Stimulated activated CD8-positive, alpha-beta memory T cell treated with anti-CD3 and anti-CD28 coated beads, Interleukin-4, amount 100 ng/mL, for 1 hour (primary cell): ENCODE measurements at places on chromosomes 7 and 10.

GRCh38 chr7:151122796-151123157 lies 36.5 kb downstream of the AGAP3 start:
- DNase-seq, result no peak

- no peak for DNase-seq
These were observed 64.8 kb upstream of the SEC61G start for GRCh38 chr7:54823776-54824175.

DNA sequence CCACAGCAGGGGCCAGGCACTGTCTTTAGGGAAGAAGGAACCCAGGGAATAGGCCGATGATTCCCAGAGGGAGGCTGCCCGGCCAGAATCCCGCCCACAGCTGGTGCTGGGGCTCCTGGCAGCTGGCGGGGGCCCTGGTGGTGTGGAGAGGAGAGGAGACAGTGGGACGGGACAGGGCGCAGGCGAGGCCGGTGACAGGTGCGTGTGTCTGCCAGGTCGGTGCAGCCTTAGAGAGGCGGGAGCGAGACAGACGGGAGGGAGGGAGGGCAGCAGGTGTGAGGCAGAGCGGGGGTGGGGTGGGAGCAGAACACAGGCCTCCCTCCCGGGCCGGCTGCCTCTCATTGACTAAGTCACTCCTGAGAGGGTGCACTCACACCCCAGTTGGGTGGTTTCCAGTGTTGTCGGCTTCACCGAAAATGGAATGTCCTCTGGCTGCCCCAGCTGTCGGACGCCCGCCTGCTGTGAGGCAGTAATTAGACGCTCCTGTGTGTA lies 55.2 kb downstream of the ELFN1 start:
- DNase-seq, result no peak

- no peak for DNase-seq
These were observed 48.4 kb downstream of the MPP7 start for GRCh38 chr10:28254290-28254985.

GRCh38 chr7:48048113-48048512 lies 12.8 kb downstream of the C7orf57 start:
- no peak for DNase-seq

DNA sequence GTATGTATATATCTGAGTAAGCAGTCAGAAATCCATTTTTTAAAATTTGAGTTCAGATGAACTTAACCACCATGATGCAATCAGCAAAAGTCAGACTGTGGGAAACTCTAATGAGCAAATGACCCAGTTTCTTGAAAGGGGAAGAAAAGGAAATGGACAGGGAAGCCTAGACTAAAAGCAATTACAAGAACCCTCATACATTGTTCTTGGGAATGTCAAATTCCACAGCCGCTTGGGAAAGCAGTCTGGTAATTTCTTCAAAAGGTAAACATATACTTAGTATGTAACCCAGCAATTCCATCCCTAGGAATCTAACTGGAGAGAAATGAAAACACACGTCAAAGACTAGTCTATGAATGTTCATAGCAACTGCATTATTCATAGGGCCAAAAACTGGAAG lies 16.4 kb upstream of the FOXK1 start:
- no peak for DNase-seq

GRCh38 chr7:68180761-68181160 lies 1184.1 kb downstream of the TYW1 start:
- DNase-seq, result no peak

DNA sequence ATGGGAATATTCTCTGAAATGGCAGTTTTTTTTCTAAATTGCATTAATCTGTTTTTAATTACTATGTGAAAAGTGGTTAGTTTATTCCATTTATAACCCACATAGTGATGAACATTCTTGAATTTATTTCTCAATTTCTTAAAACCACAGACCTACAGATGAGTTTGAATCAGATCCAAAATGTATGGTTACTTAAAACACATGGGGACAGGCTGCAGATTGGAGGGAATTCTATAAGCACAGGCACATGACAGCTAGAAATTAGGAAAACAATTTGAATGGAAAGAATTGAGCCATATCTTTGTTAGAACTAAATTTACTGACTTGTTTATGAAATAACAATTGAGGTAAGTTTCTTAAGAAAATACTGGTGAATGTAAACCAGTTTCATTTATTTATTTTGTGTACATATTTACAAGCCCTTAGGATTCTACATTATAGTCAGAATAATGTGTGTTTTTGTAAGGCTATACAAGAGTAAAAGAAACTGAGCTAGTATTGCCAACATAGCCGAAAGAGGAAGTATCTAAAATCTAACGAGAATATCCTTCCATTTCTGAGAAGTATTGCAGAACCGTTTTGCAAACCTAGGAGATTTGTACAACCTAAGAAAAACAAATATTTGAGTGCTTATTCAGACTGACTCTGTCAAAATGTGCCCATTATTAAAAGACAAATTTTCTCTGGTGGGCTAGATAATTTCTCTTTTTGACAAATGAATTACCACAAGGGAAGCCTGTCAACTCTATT lies 434.3 kb upstream of the SEMA3D start:
- DNase-seq, result no peak

DNA sequence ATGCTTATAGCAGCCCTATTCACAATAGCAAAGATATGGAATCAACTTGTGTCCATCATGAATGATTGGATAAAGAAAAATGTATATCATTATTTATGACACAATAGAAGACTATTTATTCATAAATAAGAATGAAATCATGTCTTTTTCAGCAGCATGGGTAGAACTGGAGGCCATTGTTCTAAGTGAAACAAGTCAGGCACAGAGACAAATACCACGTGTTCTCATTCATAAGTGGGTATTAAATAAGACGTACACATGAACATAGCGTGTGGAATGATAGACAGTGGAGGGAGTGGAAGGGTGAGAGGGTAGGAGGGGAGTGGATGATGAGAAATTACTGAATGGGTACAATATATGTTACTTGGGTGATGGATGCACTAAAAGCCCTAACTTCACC lies 762.4 kb downstream of the REEP3 start:
- DNase-seq, result no peak

- no peak for DNase-seq
These were observed 101.9 kb downstream of the COL28A1 start for GRCh38 chr7:7433811-7434210.

- DNase-seq, result no peak
These were observed 1111.8 kb downstream of the GRM8 start for GRCh38 chr7:126140858-126141466.

GRCh38 chr7:39623732-39624441 lies 515 bp downstream of the RALA start:
- no peak for DNase-seq

- DNase-seq, result no peak
These were observed 325.6 kb downstream of the HPSE2 start for GRCh38 chr10:98910048-98910447.

DNA sequence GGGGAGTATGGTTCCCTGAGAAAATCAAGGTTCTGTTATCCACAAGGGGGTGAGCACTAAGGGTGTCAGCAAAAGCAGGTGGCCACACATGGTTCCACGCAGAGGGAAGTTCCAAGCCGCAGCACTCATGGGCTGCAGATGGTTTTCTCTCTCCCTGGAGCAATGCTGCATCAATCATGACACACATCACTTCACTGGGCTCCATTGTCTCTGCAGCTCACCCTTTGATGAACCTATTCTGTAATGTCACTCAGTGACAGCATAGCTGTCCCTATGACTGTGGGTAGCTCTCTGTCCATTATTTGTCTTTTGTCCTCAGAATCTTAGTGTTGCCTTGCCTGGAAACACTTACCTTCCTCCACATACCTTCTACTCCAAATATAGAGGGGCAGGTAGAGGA lies 34.8 kb downstream of the LRRC18 start:
- no peak for DNase-seq

GRCh38 chr7:116028787-116029186 lies 1.8 kb downstream of the TFEC start:
- no peak for DNase-seq
